NCI-H1930 (cell line): ENCODE measurements at places on chromosomes 5 and 9.

- DNase-seq: no peak
These were observed 11.7 kb downstream of the TRIM23 start for GRCh38 chr5:65612298-65612907.

GRCh38 chr5:74288448-74289108, 351.9 kb downstream of the ENC1 start:
- DNase-seq: no peak

DNA sequence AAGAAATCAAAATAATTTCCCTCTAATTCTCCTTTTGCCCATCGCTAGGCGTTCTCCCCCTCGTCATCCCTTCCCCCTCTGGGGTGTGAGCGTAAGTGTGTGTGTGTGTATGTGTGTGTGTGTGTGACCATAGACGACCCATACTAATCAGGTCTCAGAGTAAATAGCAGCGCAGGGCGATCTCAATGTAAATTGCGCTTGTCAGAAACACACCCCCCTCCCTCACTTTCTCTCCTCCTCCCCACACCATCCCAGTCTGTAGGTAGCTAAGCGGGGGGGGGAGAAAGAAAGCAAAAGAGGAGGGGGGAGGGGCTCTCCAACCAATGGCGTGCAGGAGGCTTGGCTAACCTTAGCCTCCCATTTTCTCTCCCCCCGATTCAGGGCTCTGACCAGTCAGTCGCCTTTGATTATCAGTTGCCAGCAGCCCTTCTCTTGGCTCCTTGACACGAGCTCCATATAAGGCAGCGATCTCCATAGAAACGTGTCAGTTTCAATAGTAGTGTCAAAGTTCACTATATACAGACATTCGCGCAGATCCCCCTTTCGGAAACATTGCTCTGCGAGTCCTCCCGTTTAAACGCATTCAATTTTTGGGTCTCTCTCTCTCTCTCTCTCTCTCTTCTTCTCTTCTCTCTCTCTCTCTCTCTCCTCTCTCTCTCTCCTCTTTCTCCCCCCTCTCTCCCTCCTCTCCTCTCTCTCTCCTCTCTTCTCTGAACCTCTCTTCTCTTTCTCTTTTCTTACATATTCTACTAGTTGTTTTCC, at the start of gene NR2F1:
Gene NR2F1 (plus strand): TSS at position 546 of the 762 bp plus-strand sequence. CDS start 1,802 bp downstream, outside the sequence.
- DNase-seq: peak; percentile 92

- no peak for DNase-seq
These were observed at the start of gene GRIA1 for GRCh38 chr5:153490118-153491037. Gene GRIA1 (plus strand): TSS chr5:153490670.

DNA sequence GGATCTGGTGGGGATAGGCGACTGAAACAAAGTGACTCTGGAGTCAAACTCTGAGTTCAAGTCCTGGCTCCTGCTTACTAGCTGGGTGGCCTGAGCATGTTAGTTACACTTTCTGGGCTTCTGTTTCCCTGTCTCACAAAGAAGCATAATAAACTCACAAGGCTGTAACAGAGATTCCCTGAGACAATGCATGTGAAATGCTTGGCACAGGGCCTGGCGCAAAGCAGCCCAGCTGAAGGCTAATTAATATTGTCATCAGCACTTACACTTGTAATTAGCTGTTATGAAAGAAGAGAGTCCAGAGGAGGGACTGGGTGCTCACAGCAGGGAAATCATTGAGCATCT, 64.1 kb upstream of the SPOCK1 start:
- no peak for DNase-seq

DNA sequence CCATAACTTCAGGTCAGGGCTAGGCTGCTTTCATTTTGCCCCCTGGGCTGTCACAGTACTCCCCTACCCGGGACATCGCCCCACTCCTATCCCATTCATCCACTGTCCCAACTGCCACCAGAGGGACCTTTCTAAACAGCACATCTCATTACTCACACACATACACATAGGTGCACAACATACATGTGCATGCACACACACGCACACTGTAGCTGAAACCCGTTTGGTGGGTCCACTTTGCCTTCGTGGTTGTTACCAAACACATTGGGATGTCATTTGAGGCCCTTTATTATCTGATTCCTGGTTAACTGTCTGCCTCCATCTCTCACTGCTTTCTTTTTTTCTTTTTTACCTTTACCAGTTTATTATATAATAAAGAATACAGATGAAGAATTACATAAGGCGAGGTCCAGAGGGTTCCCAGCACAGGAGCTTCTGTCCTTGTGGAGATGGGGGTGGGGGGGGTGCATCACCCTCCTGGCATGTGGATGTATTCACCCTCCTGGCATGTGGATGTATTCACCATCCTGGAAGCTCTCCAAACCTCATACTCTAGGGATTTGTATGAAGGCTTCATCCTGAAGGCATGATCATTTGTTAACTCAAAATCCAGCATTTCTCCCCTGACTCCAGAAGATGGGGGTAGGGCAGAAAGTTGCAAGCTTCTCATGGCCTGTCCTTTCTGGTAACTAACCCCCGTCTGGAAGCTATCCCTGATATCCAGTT, 186.0 kb downstream of the GOLPH3 start:
- DNase-seq: no peak

DNA sequence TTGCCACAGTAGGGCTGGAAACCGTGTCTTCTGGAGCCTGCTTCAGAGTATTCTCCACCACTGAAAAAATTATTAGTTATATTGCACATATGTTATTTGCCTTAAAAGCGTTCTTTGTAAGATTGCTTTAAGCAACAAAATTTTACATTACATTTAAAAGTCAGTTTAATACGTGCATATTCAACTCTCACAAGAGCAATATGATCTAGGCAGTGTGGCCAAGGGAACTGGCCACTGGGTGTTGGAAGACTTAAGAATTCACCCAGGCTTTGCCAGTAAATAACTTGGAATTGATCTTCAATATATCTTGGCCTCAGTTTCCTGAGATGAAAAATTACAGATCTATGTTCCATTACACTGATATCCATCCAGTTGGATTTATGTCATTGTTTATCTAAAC, 694.4 kb downstream of the EFNA5 start:
- DNase-seq: no peak

GRCh38 chr9:105883847-105884246, 189.5 kb downstream of the TMEM38B start:
- DNase-seq: no peak

- DNase-seq: peak; percentile 35
These were observed 9.1 kb upstream of the AK3 start for GRCh38 chr9:4750023-4750673.

- DNase-seq: no peak
These were observed 97.8 kb upstream of the HAND1 start for GRCh38 chr5:154575546-154576428.

DNA sequence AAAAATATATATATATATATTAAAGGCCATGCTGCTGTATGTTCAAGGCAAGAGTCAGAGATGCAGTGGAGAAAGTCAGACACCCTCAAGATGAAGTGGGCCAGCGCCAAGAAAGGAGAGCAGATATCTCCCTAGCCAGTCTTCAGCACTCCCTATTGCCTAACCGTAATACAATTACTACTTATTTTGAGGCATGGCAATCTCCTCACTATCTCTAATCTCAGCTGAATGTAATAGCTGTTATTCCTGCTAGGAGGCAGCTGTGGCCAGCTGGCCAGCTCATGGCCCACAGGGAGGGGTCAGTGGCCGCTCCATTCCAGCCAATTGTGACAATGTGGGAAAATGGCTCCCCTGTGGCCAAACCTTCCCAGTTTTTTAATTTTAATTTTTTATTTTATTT, 87.5 kb upstream of the FBXW11 start:
- no peak for DNase-seq

- no peak for DNase-seq
These were observed 316.3 kb downstream of the GABRB2 start for GRCh38 chr5:161230221-161230620.

DNA sequence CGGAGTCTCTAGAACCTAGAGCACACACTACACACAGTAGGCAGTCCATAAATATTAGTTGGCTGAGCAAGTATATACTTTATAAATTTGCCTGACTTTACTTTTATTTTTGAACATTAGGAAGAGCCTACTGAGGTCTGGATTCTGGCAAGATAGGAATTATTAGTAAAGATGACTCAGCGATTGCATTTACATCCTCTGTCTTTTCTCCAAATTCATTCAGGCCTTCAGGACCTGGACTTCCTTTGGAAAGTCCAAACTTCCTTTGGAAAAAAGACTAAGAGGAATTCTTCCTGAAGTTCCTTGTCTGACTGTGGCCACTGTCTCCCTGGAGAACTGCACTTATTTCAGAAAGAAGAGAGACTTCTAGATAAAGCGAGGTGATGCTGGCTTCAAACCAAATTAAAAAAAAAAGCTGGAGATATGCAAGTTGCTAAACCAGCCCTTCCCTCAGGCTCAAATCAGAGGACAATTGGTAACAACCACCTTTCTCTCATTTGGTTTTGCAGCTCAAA, 251.3 kb downstream of the GAS1 start:
- DNase-seq: no peak
